Right kidney (tissue), 9 donors: ENCODE measurements at places on chromosomes 6 and 20.

- no peak for DNase-seq
These were observed 336.6 kb downstream of the PREX1 start for GRCh38 chr20:48490961-48491831.

- DNase-seq = no peak
These were observed 5.2 kb downstream of the FAXC start for GRCh38 chr6:99344289-99344688.

GRCh38 chr6:105810922-105811482 is 275.1 kb upstream of the PRDM1 start:
- no peak for DNase-seq

DNA sequence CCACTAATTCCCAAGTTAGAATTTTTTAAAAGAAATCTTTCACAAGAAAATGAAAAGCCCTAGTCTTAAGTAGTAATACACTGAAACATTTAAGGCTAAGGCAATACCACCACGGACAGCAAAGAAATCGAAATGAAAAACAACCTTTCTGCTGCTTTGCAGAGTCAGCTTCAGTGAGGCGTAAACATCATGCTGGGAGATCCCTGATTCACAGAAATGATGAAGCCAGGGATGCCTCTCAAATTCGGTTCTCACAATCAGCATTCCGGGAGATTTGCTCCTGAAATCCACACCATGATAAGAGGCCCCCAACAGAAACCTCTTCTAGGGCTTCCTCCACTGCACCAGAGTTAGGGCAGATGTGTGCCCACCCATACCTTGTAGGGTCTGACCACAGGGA is 18.6 kb downstream of the RRBP1 start:
- DNase-seq = no peak

GRCh38 chr20:7693761-7694160 is 246.5 kb downstream of the HAO1 start:
- DNase-seq = no peak
